ENCODE measurements at places on chromosomes 7 and 10.

- no peak for DNase-seq
Measured at GRCh38 chr7:151242159-151243044, 6.1 kb downstream of the SMARCD3 start.

- DNase-seq: no peak
Measured at GRCh38 chr10:70879207-70879606, 9.2 kb downstream of the PCBD1 start.

GRCh38 chr7:16803881-16804673 is 722 bp downstream of the AGR2 start:
- DNase-seq: no peak

- DNase-seq: no peak
Measured at GRCh38 chr10:102010961-102011360, 45.0 kb downstream of the ARMH3 start.

- no peak for DNase-seq
Measured at GRCh38 chr10:126398924-126399323, 10.6 kb upstream of the ADAM12 start.

GRCh38 chr7:126398285-126398684 is 854.5 kb downstream of the GRM8 start:
- no peak for DNase-seq

GRCh38 chr7:146741911-146742310 is 625.3 kb downstream of the CNTNAP2 start:
- DNase-seq: no peak

GRCh38 chr7:134255814-134256213 is 60.9 kb downstream of the SLC35B4 start:
- no peak for DNase-seq

- DNase-seq: no peak
Measured at GRCh38 chr7:142418326-142418725, 160.5 kb upstream of the PRSS58 start.

DNA sequence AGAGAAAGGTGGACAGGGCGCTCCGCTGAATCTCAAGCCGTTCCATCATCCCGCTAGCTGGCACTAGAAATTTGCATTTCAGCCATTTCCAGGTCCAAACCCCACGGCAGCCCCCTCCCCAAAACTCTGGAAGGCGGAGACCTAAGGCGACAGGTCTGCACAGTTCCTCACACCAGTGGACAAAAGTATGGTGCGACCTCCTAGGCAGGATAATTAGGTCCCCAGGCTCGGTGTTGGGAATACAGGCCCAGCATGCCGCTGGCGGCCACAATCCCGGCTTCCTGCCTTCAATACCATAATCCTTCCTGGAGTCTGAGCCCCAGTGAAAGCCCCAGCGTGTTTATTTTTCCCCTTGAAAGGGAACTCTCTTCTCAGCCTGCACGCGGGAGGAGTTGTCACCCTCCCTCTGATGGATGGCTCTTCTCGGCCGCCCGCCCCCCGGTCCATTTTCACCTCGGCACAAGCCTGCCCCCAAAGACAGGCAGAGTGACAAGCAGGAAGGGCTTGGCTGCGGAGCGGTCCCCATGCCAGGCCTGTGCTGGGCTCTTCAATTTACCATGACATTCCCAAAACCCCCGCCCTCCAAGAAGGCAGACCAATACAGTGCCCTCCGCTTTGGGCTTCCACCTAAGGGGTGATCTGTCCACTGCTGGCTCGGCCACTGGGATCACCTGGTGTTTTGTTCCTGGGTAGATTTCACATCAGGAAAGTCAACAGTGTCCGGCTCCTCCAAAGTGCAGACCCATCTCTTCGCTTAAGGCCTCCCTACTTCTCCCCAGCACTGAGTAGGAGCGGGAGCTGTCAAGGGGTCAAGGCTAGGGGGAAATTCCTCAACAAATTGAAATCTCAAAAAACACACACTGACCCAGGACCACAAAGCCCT is 2.2 kb downstream of the FGFR2 start:
- DNase-seq: no peak

DNA sequence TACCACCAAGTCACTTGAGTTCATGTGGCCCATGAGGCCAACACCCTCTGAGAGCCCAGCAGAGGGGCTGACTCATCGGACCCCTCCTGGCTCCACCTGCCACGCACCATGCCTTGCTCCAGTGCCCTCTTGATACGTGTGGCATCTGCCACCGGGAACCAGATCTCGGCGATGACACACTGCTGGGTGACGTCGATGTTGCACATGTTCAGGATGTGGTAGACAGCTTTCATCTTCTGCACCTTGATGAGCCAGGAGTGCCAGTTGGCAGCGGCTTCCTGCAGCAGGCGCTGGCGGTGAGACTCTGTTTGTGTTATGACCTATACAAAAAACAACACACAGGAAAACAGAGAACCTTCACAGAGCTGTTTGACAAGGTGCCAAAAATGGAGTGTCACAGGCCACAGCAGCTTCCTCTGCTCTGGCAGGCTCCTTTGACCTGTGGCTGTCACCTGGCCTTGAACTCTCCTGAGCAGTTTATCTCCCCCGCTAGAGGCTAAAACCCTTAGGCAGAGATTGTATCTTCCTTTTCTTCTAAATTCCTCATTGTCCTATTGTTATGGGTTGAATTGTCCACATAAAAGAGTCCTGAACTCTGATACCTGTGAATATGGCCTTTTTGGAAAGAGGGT is 45.2 kb upstream of the TMEM213 start:
- peak; percentile 95 for DNase-seq

- no peak for DNase-seq
Measured at GRCh38 chr7:69906283-69906995, 308.2 kb downstream of the AUTS2 start.

GRCh38 chr10:101182936-101183335 is 46.3 kb downstream of the LBX1 start:
- no peak for DNase-seq

DNA sequence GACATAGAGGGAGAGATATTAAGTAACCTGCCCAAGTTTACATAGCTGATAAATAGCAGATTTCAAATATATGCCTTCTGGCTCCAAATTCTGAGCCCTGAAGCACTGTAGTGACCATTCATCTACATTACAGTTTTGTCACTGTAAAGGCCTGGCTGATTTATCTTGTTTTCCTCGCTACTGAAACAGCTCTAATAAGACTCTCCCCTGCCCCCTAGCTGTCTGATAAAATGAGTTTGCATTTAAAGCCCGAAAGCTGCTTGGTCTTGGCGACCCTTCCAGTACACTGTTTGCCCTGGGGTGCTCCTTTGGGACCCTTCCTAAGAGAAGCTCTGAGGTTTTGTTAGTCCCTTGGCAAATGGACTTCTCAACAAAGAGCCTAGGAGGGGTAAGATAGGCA is 59.7 kb upstream of the RAB11FIP2 start:
- no peak for DNase-seq

DNA sequence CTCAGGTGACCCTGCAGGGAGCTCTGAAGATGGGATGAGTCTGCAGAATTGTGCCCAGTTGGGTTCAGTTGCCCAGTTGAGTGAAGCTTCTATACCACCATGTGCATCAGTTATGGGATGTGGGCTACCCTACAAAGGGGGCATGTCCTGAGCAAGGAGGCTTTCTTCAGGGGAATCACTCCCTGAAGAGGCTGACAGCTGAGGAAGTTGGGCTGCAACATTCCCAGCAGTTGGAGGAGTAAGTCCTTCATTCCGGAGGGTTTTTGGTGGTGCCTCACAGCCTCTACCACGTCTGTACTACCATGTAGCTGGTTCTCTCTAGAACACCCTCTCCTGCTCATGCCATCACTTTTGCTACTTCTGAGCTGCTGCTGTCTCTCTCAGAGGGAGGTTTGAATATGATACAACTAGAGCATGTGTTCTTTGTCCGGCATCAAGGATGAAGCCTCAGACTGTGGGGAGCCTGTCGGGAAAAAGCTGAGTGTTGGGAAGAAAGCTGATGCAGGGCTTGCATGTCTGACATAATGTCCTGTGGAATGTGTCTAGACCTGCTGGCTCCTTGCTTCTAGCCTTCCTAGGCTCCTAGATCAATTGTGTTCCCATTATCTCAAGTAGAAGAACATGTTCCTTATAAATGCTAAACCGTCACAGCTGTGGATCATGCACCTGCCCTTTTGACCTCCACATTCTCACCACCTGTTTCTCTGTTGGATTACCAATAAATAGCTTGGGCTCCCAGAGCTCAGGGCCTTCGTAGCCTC is 355.8 kb downstream of the CCSER2 start:
- no peak for DNase-seq

DNA sequence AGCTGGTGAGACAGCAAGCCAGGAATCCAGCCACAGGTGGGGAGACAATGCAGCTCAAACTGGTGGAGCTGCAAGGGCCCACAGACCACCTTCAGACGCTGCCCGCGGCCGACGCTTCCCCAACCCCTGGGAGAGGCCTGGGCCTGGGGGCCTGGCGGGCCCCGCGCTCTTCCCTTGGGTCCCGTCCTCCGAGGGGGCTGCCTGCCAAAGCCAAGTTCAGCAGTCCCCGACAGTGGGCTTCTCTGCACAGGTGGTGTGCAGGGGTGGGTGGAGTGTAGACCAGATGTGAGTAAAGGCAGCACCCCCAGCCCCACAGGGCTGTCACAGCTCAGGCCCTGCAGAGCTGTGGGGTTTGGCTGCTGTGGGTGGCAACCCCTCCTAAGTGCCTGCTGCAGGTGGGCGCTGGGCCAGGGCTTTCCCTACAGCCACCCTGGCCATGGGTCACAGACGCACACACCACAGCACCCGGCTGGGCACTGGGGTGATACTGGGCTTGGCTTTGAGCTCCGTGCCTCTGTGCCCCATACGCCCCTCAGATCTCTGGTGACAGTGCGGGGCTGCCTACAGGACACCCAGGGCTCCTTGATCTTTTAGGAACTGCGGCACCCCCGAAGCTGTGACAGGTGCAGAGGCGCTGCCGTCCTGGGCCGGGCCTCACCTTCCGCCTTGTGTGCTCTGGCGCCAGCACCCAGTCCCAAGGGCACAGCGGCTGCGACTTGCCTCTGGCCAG is 20.5 kb downstream of the BNIP3 start:
- no peak for DNase-seq

Measured in activated CD8-positive, alpha-beta T cell treated with anti-CD3 and anti-CD28 coated beads, Interleukin-2, amount 10 ng/mL, durations not matched to agents 7 days and 5 days (primary cell).